ENCODE measurements at places on chromosomes 1 and 21.
A peak's percentile ranks its signal among the peaks of the same experiment; 100 is the strongest.

- no peak for DNase-seq
Observed at GRCh38 chr1:229430761-229431283, 3.1 kb downstream of the ACTA1 start.

- peak; percentile 80 for DNase-seq
Observed at GRCh38 chr1:85313888-85314696, 37.7 kb upstream of the BCL10 start.

- DNase-seq, result no peak
Observed at GRCh38 chr1:217626321-217626720, 4.6 kb downstream of the GPATCH2 start.

DNA sequence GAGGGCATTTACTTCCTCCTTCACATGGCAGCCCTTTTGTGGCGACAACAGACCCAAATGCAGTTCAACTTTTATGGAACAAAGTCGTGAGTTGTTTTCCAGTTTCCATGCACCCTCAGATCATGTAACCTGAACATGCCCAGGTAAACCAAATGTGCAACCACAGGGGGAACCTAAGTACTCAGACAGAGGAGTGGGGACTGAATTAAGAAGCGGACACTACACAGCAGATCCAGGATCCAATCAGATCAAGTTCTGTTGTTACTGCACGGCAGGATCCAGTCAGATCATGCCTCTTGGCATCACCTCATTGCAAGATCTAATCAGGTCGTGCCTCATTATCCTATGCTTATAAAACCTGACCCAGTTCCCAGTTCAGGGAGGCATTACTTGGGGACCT lies 115.7 kb downstream of the MATN1 start:
- DNase-seq, result no peak

GRCh38 chr1:17198476-17199258 lies 6.3 kb upstream of the PADI1 start:
- DNase-seq, result no peak

DNA sequence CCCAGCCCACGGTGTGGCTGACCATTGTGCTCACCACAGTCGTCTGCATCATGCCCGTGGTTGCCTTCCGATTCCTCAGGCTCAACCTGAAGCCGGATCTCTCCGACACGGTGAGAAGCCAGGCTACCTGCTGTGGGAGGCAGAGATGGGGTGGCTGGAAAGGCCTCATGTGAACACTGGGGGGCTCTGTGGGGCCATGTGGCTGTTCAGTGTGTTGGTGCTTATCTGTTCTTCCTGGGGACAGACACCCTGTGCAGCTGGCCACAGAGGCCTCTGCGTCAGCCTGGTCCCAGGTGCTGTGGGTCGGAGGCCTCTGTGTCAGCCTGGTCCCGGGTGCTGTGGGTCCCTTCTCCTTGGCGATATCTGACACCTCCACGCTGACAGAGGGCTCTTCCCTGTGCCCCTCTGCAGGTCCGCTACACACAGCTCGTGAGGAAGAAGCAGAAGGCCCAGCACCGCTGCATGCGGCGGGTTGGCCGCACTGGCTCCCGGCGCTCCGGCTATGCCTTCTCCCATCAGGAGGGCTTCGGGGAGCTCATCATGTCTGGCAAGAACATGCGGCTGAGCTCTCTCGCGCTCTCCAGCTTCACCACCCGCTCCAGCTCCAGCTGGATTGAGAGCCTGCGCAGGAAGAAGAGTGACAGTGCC lies 23.2 kb downstream of the ATP8B2 start:
- DNase-seq, result no peak

DNA sequence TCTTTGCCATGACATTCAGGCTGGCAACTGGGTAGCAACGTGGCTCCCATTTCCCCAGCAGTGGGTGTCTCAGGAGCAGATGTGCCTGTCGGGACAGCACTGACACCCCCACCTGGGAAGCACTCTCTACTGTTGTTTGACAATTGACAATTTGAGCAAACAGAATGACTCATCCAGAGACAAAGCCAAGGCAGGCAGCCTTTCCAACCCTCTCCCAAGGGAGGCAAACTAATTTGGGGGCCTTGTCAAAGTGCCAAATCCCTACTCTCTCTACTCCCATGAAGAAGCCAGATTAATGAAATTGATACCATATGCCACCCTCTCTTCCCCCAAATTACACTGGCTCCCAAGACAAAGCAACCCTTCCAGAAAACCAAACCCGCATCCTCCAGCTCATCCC lies 65.6 kb downstream of the GRIK3 start:
- no peak for DNase-seq

DNA sequence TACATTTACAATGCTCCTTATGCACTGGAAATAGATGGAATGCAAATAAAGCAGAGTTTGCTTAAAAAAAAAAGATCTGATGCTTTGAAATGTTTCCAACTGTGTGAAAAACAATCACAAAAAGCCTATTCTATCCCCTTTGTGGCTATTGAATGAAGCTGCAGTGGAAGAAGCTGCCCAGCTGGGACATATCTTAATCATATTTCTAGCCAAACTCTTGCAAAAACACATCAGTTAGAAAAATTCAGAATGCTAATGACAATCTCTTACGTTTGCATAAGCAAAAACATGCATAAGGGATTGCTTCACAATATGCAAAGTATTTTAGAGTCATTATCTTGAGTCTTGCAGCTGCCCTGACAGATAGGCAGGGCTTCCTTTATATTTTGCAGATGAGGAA lies 526.4 kb upstream of the USP24 start:
- DNase-seq, result no peak

DNA sequence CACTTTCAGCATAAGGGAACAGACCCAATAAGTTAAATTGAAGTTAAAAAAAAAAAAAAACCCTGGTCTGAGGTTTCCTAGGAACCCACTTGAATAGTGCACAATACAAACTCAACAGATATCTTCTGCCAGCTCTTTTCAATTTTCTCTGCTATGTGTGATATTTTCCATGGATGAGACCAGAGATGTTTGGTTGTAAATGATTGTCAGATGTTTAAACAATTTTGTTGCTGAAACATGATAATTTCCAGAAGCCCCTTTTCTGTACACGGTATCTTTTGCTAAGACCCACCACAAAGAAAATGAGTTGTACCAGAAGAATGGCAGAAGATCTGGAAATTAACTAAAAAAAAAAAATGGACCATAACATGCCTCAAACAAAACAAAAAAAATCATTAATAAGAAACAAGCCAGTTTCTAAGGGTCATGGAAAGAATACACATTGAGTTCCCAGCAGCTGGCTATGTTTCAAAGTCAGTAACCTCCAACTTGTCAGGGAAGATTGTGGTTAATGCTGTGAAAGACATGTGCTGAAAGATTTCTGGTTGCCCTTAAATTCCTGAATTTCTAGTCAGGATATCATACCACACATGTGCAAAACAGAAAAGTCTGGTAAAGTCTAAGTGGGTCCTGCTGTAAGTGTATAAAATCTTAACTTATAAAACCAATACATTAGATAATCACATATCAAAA lies 35.6 kb upstream of the MGST3 start:
- peak; percentile 5 for DNase-seq

GRCh38 chr1:109272021-109272799 lies 10.7 kb downstream of the PSRC1 start:
- no peak for DNase-seq

GRCh38 chr1:203447151-203447550 lies 28.5 kb upstream of the PRELP start:
- no peak for DNase-seq

- DNase-seq, result no peak
Observed at GRCh38 chr1:117143871-117144270, 22.3 kb upstream of the TRIM45 start.

GRCh38 chr1:19407494-19408096 lies 77.7 kb downstream of the CAPZB start:
- no peak for DNase-seq

DNA sequence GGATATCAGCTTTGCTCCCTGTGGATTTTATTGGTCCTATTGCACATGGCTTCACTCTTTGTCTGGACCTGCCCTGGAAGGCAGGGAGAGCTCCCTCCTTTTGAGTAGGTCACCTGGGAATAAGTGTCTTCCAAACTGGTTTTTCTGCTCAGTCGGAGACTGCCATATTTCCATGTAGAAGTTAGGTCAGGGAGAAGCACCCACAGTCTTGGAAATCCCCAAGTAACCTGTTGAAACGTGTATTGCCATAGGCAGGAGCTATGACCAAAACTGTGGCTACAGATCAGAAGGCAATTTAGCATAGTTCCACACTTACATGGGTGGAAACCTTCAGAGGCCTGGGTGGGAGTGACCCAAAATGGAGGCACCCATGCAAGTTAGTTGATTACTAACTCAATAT lies 3.5 kb upstream of the GNG12 start:
- DNase-seq, result peak; percentile 98

GRCh38 chr1:177857285-177857684 lies 112.6 kb downstream of the SEC16B start:
- DNase-seq, result no peak

GRCh38 chr1:2840036-2840809 lies 38.7 kb upstream of the TTC34 start:
- no peak for DNase-seq

- DNase-seq, result peak; percentile 60
Observed at GRCh38 chr1:97006044-97006661, 284.6 kb downstream of the PTBP2 start.

GRCh38 chr1:61951731-61952580 lies 209.7 kb downstream of the PATJ start:
- DNase-seq, result peak; percentile 92

GRCh38 chr1:181173761-181174447 lies 85.4 kb downstream of the IER5 start:
- DNase-seq, result no peak

- no peak for DNase-seq
Observed at GRCh38 chr21:39666026-39666425, 53.3 kb downstream of the B3GALT5 start.

GRCh38 chr1:210291786-210292230 lies 36.9 kb upstream of the HHAT start:
- DNase-seq, result no peak

DNA sequence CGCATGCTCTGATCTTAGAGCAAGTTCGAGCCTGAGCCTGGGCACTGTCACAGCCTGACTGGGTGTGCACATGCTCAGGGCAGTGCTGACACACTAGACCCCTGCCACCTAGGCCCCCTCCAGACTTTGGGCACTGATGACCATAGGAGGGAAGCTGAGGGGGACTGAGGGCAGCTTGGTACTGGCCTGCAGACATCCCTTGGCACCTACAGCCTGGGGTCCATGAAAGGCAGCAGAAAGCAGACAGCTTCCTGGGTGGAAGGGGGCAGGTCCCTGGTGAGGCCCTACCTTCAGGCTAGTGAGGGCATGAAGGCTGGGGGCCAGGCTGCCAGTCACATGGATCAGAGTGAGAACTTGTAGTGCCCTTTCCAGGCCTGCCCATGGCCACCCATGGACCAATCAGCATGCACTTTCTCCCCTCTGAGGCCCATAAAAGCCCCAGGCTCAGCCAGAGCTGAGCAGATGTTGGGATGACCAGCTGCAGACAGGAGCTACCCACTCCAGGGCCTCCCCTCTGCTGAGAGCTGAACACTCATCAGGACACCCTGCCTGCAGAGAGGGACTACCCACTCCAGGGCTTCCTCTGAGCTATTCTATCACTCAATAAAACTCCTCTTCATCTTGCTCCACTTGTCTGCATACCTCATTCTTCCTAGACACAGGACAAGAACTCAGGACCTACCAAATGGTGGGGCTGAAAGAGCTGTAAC lies 680.8 kb downstream of the MATN1 start:
- DNase-seq, result no peak

DNA sequence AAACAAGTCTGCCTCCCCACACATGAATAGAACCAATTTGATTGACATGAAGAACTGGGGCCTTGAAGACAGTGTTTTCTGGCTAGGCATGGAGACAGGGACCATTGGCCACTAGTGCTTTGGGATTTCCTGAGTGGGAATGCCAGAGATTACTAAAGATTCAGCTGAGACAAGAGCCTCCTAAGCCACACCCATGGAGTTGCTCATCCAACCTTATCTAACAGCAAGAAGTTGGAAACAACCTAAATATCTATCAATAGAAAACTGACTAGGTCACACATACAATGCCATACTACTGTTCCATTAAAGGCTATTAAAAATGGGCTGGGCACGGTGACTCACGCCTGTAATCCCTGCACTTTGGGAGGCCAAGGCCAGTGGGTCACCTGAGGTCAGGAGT lies 184.1 kb downstream of the ZBTB18 start:
- DNase-seq, result peak; percentile 8

DNA sequence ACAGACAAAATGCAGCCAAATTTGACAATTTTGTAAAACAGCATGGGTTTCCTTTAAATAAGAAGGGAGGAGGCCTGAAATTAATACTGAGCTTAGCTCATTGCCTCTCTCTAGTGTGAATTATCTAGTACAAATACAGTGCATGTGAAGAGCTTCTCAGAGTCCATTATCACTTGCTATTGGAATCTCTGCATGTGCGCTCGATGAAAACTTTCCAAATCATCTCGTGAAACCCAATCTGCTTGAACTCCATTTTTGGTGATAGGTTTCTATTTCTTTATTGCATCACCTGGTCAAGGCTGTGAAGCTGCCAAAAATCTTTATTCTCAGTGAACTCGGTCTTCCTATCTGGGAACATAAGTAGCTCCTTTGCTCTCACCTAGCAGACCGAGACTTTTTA lies 49.5 kb upstream of the LYPLAL1 start:
- no peak for DNase-seq

DNA sequence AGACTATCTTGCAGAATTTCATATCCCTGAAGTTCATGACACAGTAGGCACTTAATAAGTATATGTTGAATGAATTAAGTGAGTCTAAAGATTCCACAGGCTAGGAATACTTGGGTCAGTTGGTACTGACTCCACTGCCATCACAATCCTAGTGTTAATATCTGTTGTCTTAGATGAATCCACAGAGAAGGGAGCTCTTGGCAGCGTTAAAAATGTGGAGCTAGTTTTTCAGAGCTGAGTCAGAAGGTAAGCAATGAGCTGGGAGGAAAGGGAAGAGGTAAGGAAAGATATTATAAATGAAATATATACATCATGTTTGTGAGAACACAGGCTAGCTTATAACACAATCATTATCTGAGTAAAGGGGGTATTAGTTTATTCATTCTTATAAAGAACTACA lies 21.8 kb upstream of the GORAB start:
- DNase-seq, result no peak

- no peak for DNase-seq
Observed at GRCh38 chr1:29324202-29324601, 87.9 kb downstream of the PTPRU start.

DNA sequence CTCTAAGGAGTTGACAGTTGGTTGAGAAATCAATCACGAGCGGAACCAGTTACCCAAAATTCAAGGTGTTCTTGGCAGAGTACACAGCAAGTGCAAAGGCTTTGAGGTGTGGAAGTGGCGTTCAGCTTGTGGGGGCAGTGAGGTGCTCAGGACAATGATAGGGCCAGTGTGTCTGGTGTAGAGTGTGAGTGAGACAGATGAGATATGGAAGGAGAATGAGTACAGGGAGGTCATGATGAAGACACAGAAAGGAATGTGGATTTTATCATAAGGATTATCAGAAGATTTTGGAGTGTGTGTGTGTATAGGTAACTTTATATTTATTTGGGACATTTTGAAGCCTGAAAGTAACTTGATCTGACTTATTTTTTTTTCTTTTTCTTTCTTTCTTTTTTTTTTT lies 40.9 kb downstream of the IFI44 start:
- no peak for DNase-seq

GRCh38 chr1:239250353-239251035 lies 135.9 kb upstream of the CHRM3 start:
- DNase-seq, result peak; percentile 40

- DNase-seq, result peak; percentile 82
Observed at GRCh38 chr1:118335331-118335732, 150.3 kb upstream of the SPAG17 start.

- DNase-seq, result no peak
Observed at GRCh38 chr1:241695246-241696171, 43.4 kb downstream of the WDR64 start.

GRCh38 chr1:112877750-112878149 lies 78.2 kb downstream of the SLC16A1 start:
- no peak for DNase-seq

Data from mammary epithelial cell (primary cell).